ENCODE measurements at places on chromosomes 11 and 22. TPM values are rescaled to one million over a fixed set of nuclear protein-coding genes. Genes with fewer than 3 reads are reported as not detected.
A peak's percentile ranks its signal among the peaks of the same experiment; 100 is the strongest.

The OR4C46 gene
- 5.1 TPM for total RNA-seq

The ZBTB44 gene
- total RNA-seq, result 55.1 TPM

The SYT7 gene
- 1.4 TPM for total RNA-seq

The MN1 gene
- total RNA-seq, result 9.9 TPM

The EIF1AD gene
- 16.1 TPM for total RNA-seq

The P2RY2 gene
- total RNA-seq, result 4.8 TPM

The ALX4 gene
- total RNA-seq, result 2.6 TPM

The PTPN5 gene
- total RNA-seq, result 4.8 TPM

The LINC01488 gene
- total RNA-seq, result 0.96 TPM

DNA sequence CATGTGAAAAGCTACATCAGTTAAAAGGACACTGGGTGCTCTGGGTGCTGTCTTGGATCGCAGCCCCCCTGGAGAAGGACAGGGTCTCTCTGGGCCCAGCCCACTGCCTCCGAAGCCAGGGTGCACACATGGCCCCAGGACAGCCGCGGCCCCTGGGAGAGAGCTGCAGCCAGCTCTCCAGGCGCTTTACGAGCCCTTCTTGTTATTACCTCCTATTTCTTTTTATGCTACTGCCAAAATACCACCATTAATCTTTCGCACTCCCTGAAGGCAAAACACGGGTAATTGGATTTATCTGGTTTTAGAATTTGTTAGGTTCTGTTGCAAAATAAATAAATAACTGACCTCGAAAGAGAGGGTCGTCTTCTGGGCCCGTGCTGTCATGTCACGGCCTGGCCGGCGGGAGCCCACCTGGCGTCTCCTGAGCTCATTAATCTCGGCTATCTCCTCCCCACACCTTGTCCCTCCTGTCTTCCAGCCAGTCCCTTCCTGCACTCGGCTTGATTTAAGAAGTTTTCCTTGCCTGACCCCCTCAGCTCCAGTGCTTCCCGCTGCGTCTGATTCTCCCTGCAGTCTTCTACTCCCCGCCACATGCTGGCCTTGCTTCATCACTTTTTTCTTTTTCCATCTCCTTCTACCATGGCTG is 611.7 kb downstream of the OPCML start:
- no peak for DNase-seq

GRCh38 chr11:76597533-76598425 is 72.8 kb downstream of the LRRC32 start:
- DNase-seq, result no peak

DNA sequence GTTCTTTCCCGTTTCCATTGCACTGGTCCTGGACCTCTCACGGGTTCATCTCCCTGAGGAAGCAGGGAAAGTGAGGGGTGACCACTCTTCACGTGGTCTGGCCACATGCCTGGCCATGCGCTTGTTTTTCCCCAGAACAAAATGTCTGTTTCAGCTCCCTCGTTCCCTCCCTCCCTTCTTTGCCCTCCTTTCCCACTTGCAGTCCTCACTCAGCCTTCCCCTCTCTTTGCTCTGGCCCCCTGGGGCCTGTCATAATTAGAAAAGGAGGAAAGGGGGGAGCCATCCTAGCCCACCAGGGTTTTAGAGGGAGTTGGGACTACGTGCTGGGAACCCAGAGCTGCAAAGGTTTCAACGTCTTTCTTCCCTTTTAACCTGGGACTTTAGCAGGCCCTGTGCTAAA is 52.8 kb upstream of the CADM1 start:
- DNase-seq, result no peak

GRCh38 chr11:75508051-75508561 is 17.6 kb downstream of the GDPD5 start:
- DNase-seq, result no peak

GRCh38 chr22:20240447-20240764 is 27.7 kb downstream of the RTN4R start:
- DNase-seq, result peak; percentile 68

DNA sequence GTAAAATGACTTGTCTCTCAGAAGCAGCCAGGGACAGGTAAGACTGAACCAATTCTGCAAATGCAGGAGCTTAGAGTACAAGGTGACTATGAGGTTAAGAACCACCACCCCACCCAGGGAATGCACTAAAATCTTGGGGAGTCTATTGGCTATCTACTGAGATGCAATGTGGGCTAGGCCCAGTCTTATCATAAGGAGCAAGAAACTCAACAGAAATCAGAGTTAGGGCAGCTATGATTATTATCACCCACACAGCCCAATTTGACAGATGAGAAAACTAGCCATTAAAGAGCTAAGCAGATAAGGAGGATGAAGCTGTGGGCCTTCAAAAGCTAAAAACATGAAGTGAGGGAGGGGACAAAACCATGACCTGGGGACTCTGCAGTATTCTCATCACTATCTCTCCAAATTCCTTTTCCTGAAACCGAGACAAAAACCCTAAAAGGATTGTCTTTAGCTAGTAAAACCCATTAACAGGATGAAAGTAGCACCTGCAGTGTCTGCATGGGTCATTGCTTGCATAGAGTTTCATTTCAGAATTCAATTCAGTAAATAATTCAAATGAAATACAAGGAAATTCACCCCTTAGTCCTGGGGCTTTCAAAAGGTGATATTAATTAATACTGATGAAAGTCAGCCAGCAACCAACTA is 68.8 kb upstream of the USP47 start:
- DNase-seq, result no peak

GRCh38 chr22:21755851-21756284 is 20.3 kb upstream of the YPEL1 start:
- no peak for DNase-seq

DNA sequence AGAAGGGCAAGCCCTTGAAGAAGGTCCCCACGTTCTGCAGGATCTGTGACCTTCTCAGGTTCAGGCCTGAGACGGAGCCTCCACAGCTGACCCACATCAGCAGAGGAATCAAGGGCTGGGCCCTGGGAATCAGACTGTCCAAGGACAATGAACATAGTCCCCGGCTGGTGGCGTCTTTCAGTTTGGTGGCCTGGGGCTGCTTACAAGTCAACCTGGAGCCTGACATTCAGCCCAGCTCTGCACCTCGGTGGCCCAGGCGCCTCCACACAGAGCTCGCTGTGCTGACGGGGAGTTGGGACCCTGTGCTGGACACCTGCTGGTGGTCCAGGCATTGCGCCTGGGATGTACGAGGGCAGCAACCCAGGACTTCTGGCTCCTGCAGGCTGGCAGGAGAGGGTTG is 523.5 kb downstream of the TBC1D22A start:
- no peak for DNase-seq

DNA sequence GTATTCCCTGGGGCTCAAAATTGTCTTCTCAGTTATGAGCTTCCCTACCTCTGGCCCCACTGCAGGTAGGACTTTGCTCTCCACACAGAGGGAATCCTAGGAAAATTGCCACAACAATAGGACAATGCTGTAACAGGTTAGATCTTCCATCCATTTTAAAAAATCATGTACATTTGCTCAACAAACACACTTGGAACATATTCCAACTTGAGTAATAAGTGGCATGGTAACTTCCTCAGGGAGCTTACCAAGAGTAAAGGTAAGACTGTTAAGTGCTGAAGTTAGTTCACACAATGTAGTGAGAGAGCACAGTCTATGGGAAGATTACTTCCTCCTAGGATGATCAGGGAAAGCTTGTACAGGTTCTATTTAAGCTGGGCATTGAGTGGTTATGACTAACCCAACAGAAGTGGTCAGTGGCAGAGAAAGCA is 78.9 kb upstream of the BIRC3 start:
- no peak for DNase-seq
